ENCODE measurements at places on chromosomes 5 and 9. TPM values are rescaled to one million over a fixed set of nuclear protein-coding genes. Genes with fewer than 3 reads are reported as not detected.

The GNA14 gene
- 1.3 TPM for total RNA-seq

The MRPS30 gene
- total RNA-seq = 62.9 TPM

The IL9 gene
- not detected for total RNA-seq

The GARIN3 gene
- total RNA-seq = not detected

- no peak for DNase-seq
Observed at GRCh38 chr5:169753795-169754194, 116.7 kb downstream of the DOCK2 start.

The TAF11L3 gene
- not detected for total RNA-seq

The SLC4A9 gene
- 0.08 TPM for total RNA-seq
